ENCODE measurements at places on chromosomes 3 and 15.

GRCh38 chr3:4426782-4427344 lies 40.2 kb downstream of the SUMF1 start:
- DNase-seq, result no peak

DNA sequence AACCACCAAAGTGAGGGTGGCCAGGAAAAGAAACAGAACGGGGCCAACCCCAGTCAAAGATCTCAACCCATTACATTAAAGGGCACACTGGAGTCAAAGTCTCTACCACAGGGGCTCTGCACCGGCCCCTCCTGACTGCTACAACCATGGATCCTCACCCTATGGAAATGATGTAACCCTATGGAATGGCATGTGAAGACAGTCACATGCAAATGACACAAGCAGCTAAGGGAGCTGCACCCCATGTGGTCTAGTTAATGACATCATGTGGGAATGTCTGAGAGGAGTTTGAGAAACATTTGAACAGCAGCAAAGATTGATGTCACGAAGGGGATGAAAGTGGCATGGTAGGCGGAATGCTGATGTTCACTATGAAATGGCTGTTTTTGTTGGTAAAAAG lies 298.2 kb upstream of the SLCO3A1 start:
- DNase-seq, result no peak

GRCh38 chr15:64731012-64731804 lies 44.2 kb downstream of the RBPMS2 start:
- peak; percentile 74 for DNase-seq

GRCh38 chr15:52695154-52695553 lies 16.0 kb upstream of the ATOSA start:
- DNase-seq, result no peak

DNA sequence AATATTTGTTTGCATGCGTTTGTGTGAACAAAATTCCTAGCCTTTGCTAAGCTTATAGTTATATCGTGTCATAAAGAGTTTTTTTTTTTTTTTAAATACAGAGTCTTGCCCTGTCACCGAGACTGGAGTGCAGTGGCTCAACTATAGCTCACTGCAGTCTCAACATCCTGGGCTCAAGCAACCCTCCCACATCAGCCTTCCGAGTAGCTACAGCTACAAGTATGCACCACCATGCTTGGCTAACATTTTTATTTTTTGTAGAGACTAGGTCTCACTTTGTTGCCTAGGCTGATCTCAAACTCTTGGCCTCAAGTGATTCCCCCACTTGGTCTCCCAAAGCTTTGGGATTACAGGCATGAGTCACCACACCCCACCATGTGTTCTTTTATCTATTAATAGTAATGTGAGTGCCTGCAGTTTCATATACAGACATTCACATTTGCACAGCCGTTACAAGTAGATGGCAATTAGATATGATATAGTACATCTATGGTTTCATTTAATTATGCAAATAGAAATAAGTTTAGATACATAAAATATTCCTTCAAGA lies 848.6 kb downstream of the PDCD6IP start:
- no peak for DNase-seq

GRCh38 chr3:13896473-13897154 lies 16.7 kb upstream of the WNT7A start:
- DNase-seq, result no peak

- no peak for DNase-seq
These were observed 163.1 kb downstream of the ROBO1 start for GRCh38 chr3:79604681-79605080.

DNA sequence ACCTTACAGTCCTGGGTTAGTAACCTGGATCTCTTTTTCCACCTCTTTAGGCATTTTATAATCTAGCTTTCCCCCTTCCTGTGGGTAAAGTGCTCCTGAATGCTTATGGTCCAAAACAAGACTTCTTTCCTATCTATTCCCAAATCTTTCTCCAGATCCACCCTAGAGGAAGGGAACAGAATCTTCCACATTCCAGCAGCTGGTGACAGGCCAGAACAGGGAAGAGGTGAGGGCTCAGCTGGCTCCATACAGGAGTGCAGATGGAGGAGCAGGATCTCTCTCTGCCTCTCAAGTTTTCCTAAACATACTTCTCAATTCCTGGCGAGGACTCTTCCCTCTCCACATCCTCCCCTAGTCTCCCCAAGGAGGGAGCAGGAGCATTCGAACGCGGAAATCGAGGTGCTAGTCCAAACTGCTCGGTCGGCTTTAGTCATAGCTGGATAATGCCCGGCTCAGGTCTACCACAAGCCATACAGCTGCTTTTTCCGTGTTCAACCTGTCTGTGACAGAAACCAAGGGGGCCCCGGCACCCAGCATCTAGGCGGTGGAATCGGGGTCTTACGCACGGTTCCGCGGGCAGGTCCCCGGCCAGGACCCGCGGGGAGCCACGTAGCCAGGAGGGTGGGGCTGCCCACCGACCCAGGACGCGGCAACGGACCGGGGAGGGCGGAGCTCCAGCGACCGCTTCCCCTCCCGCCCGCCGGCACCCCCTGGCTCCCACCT lies 4.0 kb downstream of the RASSF1 start:
- no peak for DNase-seq

GRCh38 chr3:69271098-69271497 lies 114.8 kb downstream of the FRMD4B start:
- DNase-seq, result no peak

GRCh38 chr3:135097276-135097946 lies 302.4 kb downstream of the EPHB1 start:
- DNase-seq, result no peak

GRCh38 chr3:117874028-117874690 lies 1160.5 kb downstream of the IGSF11 start:
- DNase-seq, result no peak

DNA sequence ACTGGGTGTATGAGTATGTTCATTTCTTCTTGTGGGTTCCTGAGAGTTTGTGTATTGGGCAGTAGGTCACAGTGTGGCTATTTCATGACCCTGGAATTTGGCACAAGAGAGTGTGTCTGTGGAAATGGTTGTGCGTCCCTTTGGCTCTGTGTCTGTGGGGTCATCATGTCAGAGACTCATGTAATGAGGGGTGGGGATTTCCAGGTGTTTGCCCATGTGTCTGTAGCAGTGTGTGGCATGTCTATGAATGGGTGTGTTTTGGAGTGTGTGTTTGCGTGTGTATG lies 1.3 kb upstream of the GATA2 start:
- DNase-seq, result no peak

DNA sequence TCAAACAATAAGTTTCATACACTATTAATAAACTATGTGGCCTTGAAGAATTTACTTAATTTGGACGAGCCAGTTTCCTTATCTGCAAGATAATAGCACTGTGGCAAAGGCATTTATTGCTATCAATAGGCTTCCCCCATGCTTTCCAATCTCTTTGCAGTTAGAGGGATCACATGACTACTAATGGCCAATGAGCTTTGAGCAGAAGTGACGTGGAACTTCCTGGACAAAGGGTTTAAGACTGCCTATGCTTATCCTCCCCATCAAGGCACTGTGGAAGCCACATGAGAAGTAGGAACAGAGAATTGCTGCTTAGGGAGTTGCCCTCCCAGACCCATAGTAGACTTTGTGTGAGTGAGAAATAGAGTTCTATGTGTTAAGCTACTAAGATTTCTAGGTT lies 16.7 kb upstream of the ZMAT3 start:
- DNase-seq, result no peak

- no peak for DNase-seq
These were observed 18.5 kb upstream of the TGFBR2 start for GRCh38 chr3:30587904-30588303.

GRCh38 chr15:60731583-60732130 lies 252.7 kb upstream of the ICE2 start:
- DNase-seq, result no peak

GRCh38 chr3:195116407-195117185 lies 154.4 kb downstream of the XXYLT1 start:
- DNase-seq, result no peak

DNA sequence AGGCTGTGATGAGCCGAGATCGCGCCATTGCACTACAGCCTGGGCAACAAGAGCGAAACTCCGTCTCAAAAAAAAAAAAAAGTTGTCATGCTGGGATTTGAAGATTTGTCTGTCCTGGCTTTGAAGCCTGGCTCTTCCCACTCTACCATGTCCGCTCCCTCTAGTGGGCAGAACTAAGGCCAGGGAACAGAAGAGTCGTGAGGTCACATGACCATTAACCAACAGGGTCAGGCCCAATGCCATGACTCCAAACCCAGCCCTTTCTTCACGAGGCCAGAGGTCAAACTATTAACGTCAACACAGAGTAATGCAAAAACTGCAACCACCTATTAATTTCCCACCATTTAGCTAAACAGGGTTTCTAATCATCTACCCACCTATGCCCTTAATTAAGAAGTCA lies 212.1 kb downstream of the ADAMTS17 start:
- no peak for DNase-seq

- DNase-seq, result no peak
These were observed 77.6 kb downstream of the TOP2B start for GRCh38 chr3:25587094-25587493.

- DNase-seq, result no peak
These were observed 98.6 kb downstream of the FBLN2 start for GRCh38 chr3:13647298-13648059.

- DNase-seq, result no peak
These were observed 39.9 kb downstream of the TGFBR2 start for GRCh38 chr3:30646181-30646876.

GRCh38 chr15:58473724-58474123 lies 41.9 kb downstream of the LIPC start:
- DNase-seq, result no peak

DNA sequence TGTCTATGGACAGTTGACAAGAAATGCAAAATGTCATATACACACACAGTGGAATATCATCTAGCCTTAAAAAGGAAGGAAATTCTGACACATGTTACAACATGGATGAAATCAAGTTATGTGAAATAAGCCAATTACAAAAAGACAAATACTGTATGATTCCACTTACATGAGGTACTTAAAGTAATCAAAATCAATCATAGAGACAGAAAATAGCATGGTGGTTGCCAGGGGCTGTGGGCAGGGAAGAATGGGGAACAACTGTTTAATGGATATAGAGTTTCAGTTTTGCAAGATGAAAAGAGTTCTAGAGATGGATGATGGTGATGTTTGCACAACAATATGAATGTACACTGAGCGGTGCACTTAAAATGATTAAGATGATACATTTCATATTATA lies 613.8 kb upstream of the ZNF385D start:
- DNase-seq, result no peak

DNA sequence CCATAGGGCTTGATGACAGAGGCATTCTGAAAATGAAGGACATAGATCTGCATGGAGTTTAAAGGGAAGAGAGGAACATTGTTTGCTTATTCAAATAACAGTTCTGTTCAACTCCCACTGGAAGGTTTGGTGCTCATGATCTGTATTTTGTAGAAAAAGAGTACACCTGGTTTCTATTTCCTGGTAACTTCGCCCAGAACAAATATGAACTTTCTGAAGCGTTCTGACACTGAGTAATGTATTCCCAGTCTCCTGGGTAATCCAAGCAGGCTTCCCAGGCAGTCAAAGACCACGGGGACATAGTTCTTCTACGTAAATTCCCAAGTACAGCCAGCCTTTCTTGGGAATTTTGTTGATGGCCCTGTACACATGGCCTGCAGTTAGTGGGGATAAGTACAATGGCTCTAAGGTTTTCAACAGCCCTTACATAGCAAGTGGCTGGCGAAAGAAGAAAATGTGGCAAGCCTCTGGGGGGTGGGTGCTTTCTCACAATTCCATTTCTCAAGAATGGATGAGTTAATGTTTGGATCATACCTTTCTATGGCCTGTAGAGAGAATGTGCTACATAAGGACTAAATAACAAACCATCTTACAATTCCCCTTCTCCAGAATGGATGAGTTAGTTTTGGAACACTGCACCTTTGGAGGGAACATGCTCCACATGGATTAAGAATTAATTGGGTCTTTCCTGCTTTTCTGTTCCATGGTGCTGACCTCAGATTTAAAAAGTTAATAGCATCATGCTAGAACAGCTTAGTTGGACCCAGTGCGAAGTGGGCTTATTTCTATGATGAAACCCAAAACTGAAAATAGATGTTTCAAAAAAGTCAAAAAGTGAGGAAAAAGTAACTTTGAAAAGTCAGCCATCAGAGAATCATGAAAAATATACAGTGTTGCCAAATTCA lies 52.7 kb downstream of the COL6A6 start:
- DNase-seq, result no peak

Measured in GM19239 (cell line).